HCT116 (cell line): ENCODE measurements at places on chromosomes 5 and 9.

DNA sequence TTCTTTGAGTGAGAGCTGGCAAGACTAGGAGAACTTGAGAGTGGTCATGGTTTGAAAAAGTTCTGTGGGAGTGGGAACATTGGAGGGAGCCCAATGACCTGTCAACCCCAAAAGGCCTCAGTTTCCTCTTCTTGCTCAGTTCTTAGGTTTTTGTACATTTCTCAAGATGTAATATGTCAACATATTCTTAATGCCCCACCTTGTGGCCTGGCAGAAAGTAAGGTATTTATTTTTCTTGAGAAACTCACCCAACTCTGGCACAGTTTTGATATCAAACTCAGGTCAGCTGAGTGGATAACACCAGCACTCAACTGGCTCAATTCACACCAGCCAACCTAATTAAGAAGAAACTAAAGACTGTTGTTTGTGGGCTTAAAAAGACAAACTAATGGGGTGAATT, 123.0 kb upstream of the SLC27A6 start:
- no peak for DNase-seq

DNA sequence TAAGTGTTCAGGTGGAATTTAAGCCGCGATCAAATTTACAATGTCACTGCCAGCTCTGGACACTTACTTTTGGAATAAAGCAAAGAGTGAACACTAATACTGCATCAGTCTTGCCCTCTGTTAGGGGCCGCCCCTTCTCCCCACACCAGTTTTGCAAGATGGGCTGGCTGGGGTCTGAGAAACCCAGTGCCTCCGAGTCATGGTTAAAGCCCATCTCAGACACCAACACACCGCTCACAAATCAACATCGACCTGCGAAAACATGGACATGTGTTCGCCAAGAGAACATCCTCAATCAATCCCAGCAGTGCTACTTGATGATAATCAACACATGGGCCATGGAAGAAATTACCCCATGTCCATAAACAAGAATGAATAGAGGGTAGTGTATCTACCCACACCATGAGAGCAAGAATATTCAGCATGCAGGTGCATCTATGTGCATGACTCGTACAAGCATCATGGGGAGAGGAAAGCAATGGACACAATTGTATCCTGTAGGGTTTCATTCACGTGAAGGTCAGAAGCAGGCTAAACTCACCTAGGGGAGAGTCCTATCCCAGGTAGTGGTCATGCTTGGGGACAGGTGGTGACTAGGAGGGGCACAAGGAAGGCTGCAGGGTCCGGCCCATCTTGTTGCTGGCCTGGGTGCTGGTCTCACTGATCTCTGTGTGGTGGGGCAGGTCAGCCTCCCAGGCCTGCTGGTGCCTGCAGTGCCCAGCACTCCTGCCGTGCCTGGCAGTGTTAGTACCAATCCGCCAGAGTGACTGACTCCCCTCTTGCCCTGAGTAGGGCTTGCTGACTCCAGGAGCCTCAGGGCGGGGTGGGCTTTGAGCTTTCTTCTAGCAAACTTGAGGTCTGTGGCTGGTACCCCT, 5.0 kb downstream of the S1PR3 start:
- DNase-seq: no peak

DNA sequence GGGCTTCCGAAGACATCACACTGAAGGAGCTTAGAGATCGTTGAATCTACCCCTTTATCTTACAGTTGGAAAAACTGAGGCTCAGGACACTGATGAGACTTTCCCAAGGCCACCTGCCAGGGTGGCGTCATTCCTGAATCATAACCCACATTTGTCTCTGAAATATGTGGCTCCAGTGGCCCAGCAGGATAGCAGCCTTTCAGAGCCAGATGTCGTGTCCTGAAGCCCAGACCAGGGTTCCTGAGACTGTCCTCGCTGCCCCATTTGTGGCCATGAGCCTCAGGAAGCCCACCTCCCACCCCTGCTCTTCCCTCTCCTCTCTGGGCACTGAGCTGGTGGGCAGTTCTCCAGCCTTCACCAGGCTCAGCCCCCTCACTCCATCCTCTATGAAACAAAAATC, 2.4 kb downstream of the HMCN2 start:
- DNase-seq: no peak

GRCh38 chr5:138719811-138720210, 33.4 kb upstream of the CTNNA1 start:
- DNase-seq: no peak

GRCh38 chr9:124793015-124793541, 16.1 kb downstream of the OLFML2A start:
- no peak for DNase-seq

DNA sequence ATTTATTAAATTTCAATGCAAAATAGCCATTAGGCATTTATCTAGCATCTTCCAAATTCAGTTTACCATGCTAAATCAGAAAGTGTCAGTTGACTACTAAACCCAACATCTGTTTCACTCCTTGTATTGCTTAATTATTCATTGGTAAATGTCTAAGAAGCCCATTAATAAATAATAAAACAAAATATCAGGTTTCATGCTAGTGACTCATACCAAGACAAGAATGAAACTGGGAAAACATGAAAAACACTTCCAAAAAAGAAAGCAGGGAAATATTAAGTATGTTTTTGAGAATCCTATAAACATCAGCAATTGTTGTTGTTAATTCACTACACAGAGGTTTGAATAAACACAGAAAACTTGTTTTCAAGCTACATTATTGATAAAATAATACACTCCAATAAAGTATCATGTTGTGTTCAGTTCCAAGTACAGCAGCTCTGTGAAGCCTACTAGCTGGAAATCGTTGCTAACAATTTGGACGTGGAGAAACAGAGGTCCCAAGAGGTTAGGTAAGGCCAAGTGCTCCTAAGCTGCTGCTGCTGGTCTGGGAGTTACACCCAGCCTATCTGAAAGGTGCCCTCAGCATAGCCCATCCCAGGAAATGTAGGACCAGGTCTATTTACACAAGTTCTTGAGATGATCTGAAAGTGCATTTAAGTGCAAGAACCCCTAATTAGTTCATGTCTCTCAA, 78.8 kb downstream of the GNAQ start:
- no peak for DNase-seq

GRCh38 chr5:155125551-155126095, 112.1 kb downstream of the KIF4B start:
- DNase-seq: no peak

DNA sequence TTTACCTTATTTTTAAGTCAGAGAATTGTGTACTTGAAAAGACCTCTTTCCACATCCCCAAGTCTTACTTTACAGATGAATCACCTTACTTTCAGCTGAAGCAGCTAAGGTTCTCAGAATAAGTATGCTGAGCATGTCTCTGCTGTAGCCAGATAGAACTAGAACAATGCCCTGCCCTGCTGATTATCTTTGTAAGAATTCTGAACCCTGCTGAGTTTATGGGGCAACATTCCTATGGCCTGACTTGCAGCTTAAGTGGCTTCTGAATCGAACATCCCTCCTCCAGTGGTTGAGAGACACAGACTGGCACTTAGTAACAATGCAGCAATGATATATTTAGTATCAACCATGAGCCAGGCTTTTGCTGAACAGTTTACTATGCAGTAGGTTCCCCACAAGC, 592.0 kb upstream of the WWC1 start:
- DNase-seq: peak; percentile 97

GRCh38 chr9:90132866-90133265, 509.8 kb downstream of the DIRAS2 start:
- no peak for DNase-seq

DNA sequence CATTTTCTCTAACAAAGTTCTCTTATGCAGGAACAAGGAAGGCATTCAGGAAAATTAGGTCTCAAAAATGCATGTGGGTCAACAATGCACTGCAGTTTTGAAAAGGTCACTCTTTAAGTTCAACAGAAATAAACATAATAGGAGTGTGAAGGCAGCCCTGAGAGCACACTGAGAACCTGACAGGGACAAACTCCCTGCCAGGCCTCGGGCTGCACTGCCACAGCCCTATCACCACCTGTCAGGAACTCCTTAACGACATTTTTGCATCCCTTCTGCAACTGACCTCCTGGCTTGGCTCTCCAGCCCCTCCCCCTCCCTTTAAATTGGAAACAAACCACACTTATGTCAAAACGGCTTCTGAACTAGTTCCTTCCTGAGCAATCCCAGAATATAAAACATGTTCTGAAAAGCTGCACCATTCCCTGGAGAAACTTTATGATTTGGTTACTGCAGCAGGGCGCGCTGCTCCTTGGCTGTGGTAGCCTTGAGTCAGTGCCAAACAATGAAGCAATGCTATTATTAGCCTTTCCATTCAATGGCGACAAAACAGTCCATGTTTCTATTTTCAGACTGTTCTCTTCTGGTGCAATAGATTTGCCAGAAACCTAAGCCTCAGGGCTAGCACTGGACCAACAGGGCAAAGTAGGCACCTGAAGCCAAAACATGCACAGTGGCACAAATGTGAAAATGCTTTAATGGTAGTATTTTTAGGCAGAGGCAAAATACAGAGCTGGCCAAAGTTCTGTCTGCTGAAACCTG, 160.1 kb upstream of the ZNF608 start:
- DNase-seq: no peak

DNA sequence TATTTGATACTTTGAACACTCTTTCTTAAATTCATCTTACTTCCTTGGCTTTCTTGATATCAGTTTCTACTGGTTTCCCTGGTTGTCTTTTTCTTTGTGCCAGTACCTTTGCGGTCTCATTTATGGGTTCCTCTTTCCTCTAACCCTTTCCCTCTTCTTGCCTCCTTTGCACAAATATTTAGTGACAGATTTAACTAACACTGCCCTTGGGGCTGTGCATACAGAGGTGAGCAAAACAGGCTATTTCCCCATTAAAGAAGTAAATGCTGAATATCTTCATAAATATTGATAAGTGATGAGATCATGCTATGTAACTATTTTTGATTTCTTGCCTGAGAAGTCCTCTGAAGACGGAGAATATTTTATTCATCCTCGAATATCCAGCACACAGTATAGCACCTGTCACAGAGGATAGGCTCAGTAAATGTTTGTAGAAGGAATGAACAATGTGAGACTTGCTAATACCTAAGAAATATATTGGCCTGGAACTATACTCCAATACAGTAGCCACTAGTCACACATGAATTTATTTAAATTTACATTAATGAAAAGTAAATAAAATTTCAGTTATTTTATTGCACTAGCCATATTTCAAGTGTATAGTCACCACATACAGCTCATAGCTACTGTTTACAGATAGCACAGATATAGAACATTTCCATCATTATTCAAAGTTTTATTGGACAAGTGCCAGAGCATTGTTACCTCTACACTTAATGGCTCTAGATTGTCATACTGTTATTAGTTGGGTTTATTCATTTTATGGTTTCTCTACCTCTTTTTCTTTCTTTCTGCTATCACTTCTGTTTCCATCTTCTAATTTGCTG, 90.4 kb downstream of the RIC1 start:
- no peak for DNase-seq

- no peak for DNase-seq
Measured at GRCh38 chr9:5945112-5945511, 54.4 kb downstream of the MLANA start.

DNA sequence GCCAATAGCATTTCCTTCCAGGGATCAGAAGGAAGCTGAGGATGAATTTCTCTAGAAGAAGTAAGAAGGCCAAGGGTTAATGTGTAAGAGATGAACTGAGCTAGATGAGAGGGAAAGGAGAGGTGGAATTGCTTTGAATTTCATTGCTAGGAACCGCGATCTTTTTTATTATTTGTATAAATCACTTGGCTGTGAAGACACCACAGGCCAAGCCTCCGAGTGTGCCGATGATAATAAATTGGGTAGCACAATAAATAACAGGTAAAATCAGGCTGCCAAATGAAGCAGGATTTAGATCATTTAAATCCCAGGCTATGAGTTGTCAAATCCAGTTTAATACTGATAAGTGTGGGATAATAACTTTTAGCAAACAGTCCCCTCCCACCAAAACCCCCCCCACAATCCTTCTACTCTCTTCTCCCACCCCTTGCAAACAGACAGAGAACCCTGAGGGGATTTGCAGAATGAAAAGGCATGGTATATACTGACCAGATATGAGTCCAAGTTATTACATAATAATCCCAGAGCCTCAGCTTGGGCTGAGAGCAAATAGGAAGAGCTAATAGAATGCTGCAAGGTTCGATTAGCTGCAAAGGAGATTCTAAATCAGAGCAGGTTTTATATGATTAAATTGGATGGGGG, 143.5 kb downstream of the PPP2R2B start:
- DNase-seq: no peak

GRCh38 chr5:37837414-37838032, 2.3 kb downstream of the GDNF start:
- DNase-seq: peak; percentile 18

DNA sequence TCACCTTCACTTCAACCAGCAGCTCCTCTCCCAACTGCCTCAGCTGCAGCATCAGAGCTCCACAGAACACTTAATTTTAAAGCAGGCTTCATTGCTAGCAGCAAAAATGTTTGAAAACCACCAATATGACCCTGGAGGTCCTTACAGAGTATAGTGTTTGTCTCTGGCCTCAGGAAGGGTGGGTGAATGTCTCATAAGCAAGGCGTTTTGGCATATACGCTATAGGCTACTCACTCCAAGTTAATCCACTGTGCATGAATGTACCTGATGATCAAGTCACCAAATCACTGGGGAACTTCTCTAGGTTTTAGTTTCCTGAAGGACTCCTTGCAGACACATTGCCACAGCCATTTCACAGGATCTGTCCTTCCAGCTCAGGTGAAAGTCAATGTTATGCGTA, 125.3 kb downstream of the GABBR2 start:
- no peak for DNase-seq

- DNase-seq: peak; percentile 7
Measured at GRCh38 chr5:72452515-72453245, 54.5 kb downstream of the ZNF366 start.

DNA sequence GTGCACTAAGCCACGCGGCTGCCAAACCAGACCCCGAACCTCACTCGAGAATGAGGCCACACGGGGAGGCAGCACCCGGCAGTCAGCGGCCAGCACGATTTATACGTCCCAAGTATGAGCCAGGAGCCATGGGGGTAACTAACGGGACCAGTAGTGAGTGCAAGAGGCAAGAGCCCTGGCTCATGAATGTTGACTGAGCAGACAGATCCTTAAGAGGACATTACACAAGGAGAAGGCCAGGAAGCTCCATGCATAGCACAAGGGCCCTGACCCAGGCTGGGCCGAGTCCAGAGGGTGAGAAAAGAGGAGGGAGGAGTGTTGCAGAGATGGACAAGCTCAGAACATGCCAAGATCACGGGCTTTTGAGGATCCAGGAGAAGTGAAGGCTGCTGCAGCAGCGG, 58.6 kb upstream of the PHYKPL start:
- DNase-seq: no peak
